Retinal pigment epithelial cell (primary cell): ENCODE measurements at places on chromosomes 16 and 17.

DNA sequence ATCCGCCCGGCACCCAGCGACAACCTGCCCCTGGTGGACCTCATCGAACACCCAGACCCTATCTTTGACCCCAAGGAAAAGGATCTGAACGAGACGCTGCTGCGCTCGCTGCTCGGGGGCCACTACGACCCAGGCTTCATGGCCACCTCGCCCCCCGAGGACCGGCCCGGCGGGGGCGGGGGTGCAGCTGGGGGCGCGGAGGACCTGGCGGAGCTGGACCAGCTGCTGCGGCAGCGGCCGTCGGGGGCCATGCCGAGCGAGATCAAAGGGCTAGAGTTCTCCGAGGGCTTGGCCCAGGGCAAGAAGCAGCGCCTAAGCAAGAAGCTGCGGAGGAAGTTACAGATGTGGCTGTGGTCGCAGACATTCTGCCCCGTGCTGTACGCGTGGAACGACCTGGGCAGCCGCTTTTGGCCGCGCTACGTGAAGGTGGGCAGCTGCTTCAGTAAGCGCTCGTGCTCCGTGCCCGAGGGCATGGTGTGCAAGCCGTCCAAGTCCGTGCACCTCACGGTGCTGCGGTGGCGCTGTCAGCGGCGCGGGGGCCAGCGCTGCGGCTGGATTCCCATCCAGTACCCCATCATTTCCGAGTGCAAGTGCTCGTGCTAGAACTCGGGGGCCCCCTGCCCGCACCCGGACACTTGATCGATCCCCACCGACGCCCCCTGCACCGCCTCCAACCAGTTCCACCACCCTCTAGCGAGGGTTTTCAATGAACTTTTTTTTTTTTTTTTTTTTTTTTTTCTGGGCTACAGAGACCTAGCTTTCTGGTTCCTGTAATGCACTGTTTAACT lies 1.0 kb downstream of the NOG start:
- DNase-seq: no peak

GRCh38 chr17:42276609-42277341 lies 584 bp upstream of the STAT5B start:
- peak; percentile 40 for DNase-seq

- no peak for DNase-seq
These were observed 742 bp upstream of the SLC16A13 start for GRCh38 chr17:7034955-7035590.

DNA sequence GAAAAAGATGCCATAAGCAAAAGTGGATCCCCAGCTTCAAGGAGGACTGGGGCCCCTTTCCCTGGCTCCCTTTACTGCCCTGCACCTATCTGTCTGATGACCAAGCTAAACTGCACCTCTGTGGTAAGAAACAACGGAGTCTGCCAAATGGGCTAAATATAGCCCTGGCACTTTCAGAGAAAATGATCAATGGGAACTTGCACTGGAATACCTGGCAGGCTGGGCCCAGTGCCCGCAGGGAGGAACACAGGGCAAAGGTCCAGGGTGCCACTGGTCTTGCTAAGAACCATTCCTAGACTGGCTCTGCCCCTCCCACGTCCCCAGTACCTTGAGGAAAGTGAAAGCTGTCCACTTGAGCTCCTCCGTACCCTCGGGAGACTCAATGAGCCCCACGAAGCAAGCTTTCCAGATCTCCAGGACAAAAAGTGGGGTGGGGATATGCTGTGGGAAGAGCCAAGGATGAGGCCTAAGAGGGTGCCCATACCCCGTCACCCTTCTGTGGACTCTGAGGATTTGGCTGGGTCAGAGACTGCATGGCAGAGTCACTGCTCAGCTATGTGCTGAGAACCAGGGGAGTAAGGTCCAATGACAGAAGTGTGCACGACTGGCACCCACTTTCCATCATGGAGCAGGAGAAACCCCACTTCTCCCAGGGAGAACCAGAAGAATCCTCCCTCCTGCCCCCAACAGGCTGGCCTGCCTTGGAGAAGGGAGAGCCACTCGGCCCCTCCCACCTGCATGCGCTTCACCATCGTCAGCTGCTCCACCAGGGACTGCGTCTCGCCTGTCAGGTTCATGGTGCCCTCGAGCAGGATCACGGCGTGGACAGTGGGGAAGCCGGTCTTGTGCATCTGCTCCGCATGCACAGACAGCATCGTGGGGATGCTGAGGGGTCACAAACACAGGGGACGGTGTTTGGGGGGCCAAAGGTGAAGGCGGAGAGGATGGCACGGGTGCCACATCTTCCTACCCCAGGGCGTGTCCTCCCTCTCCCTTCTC lies 17.4 kb downstream of the CSF3 start:
- DNase-seq: no peak

DNA sequence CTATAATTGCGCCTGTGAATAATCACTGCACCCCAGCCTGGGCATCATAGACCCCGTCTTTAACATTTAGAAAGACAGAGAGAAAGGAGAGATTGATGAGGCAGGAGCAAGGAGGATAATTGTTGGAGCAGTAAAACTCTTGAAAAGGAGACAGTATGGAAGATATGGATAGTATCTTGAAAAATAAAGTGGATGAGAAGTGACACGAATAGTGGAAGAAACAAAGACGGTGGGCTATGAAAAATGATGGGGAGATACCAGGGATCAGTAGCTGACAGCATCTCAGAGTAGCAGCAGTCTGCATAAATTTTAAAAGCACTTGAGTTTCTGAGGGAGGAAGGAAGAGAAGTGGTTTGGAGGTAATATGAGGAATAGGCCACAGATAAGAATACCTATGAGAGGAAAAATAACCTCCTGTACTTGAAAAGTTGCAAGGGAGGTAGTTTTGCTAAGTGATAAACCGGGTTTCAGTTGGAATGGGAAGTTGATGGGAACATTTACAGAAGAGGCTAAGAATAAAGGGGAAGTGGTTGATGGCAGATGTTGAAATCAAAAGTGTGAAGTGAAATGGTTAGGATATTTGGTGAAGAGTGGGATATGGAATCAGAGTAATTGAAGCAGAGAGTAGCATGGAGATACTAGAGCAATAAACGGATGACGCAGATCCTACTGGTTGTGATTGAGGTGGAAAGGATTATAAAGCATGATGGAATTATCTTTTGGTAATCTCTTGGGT lies 1.8 kb upstream of the PPM1D start:
- no peak for DNase-seq

DNA sequence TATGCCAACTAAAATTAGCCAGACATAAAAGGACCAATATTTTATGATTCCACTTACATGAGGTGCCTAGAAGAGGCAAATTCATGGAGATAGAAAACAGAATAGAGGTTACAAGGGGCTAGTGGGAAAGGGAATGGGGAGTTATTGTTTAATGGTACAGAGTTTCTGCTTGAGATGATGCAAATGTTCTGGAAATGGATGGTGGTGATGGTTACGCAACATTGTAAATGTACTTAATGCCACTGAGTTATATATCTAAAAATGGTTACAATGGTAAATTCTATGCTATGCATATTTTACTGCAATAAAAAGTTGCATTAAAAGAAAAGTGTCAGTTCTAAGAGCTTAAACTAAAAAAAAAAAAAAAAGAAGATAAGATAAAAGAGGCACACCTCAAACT lies 17.9 kb downstream of the MT1X start:
- no peak for DNase-seq

DNA sequence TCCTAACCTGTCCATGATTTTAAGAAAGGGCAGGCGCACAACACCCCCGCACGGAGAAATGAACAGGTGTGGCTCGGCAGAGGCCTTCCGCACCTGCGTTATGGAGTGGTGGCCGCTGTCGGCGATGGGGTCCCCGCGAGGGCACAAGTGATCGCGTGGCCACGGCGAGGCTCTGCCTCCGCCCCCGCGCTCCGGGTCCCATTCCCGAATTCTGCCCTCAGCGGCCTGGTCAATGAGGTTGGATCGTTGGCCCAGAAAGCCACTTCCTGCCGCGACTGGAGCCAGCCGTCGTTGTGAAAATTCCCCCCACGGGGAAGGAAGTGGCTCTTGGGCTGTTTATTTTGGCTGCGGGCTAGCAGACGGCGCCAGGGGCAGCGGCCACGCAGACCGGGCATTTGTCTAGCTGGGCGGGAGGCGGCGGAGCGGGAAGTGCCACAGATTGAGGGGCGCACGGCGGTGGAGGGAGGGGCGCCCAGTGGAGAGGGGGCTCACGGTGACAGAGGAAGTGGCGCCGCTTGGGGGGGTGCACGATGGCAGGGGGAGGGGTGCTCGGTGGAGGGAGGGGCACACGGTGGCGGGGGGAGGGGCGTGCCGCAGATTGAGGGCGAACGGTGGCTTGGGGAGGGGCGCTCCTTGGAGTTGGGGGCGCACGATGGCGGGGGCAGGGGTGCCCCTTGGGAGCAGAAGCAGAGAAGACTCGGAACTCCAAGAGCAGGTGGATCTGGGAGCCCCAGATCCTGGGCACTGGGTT lies 25.0 kb downstream of the MRC2 start:
- no peak for DNase-seq

- no peak for DNase-seq
These were observed 199.3 kb upstream of the CA10 start for GRCh38 chr17:52357854-52358253.

DNA sequence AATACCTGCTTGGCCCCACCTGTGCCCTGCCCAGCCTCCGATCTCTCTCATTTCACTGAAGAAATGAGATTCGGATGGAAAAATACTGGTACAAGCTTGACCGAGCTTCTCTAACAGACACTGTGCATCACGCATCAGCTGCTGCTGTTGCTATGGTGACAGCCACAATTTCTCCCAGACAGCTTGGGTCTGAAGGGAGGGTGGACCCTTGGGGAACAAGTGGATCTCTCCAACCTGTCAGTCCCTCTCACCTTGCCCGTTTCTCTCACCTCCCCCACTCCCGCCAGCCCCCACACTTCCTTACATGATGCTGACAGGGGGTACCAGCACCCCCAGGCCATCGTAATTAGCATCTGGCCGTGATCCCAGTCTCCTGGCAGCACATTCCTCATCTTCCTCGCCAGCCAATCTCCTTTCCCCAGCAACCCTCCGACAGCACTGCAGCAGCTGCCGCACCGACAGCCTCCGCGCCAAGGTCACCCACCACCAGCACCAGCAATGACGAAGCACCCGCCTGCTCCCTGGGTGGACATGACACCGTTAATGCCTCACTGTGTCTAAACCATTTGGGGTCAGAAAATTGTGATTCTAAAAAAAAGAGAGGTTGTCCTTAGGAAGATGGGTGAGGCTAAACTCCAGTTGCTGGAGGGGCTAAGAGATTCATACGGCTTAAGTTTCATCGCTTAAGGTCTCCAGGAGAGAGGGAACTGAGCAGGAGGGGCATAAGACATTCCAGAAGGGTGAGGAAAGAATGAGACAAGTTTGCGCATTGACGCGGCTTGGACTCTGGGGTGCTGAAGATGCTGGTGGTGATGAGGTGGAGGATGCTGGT lies 58.6 kb upstream of the TNRC6A start:
- DNase-seq: peak; percentile 81

DNA sequence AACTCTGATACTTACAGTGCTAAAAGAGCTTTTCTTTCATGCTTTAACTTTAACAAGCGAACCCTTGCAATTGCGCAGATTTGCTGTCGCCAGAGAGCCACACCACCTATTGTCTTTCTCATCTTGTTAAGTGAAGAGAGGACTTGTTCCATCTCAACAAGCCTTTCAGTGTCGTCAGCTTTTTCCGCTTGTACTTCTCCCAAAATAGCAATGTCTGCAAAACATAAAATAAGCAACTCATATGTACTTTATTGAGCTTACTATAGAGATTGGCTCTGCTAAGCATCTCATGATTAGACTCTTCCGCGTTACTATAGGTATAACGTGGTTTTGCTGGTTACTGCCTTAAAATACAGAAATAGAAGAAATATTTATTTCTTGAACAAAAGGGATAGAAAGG lies 51.9 kb downstream of the ABCA8 start:
- no peak for DNase-seq

DNA sequence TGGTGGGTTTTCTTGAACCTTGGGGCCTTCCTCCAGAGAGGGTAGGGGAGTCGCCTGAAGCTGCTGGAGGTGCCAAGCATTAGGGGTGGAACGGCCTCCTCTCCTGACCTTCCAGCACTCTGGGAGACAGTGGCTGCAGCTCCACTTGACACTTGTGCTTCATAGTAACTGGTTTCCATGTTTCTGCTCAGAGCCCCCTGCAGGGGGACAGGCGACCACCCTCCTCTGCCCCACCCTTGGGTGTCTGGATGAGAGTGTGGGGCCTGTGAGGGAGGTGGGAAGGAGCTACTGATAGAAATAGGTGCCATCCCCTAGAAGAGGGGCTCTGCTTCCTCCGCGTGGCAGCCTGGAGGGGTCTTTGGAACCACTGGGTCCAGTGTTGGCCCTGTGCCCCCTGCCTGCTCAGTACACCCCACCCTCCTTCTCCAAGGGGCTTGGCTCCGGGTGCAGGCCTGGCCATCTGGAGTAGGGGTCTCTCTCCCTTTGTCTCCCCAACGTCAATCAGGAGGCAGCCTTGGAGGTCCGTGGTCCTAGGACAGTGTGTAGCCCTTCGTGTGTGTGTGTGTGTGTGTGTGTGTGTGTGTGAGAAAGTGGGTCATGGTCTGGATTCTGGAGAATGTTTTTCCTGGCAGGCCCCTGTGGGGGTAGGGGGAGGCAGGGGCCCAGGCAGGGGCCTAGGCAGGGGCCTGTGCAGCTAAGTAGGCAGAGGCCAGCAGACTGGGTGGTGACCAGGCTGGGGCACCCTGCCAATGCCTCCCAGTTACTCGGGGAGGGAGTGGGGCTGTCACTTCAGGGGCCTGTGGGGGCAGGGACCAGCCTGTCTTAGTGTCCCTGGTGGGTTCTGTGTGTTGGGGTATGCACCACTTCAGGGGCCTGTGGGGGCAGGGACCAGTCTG lies 4.9 kb downstream of the LASP1 start:
- no peak for DNase-seq

DNA sequence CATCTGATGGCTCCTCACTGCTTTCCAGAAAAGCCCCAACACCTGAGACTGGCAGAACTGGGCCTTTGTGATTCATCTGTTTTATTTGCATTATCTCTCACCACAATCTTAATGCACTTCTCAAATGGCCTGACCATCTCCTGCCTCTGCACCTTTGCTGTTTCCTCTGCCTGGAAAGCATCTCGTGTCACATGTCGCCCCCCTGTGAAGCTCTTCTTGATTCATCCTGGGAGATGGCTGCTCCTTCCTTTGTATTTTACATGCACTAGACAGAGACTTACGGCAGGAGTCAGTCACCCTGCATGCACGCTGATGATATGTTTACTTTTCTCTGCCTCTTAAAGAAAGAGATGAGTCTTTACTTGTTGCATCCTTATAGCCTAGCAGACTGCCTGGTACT lies 30.0 kb downstream of the HNF1B start:
- no peak for DNase-seq
